ENCODE measurements at places on chromosomes 2 and 18.

DNA sequence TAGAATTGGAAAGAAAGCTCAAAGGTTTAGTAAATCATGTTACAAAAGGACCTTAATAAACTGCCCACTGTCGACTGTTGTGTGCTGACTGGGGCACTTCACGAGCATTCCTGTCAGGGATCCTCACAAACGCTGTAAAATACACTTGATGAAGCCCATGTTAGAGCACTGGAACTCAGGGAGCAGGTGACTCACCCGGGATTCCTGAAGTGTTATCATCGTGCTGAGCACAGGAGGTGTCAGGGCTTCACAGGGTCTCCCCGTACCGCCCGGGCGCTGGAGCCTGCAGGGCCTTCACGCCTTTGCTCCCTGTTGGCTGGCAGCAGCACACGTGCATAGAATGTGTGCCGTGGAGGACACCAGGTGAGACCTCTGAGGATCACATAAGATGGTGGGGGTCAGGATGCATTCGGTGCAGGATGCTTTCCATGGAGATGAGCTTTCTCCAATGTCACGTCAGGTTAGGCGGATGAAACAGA lies 187.3 kb downstream of the SNTG2 start:
- no peak for DNase-seq

DNA sequence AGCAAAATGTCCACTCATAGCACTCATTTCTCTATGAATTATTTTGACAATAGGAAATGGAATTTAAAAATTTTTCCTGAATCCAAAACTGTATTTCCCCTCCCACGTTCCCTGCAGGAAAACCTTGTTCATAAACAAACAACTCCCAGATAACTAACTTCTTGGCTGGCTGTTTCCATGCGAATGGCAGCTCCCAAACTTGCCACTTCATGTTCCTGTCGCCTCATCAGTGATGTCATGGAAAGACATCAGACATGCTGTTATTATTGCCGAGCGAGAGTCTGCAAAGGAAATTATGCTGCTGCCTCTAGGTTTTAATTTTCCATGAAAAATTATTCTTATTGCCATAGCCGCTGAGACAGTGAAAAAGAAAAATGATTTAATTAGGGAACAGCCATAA lies 117.0 kb upstream of the RIOK3 start:
- DNase-seq = no peak

GRCh38 chr2:97858442-97858841 lies 137.3 kb downstream of the TMEM131 start:
- no peak for DNase-seq

DNA sequence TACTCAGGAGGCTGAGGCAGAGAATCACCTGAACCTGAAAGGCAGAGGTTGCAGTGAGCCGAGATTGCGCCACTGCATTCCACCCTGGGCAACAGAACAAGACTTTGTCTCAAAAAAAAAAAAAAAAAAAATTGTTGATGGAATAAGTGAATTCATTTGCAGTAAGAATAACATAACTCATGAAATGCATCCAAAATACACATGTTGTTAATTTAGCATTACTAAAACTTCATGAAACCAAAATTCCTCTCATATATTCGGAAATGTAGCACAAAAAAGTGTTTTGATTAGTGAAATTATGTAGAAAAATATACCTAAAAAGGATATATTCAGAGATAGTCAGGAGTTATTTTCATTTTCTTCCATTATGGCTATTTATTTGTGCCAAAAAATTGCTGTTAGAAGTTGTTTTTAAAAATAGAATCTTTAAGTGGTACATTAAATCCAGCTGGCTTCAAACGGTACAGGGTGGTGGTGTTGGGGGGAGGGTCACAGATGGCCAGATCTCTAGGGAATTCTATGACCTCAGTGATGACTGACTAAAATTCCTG lies 78.2 kb upstream of the UGP2 start:
- DNase-seq = no peak

DNA sequence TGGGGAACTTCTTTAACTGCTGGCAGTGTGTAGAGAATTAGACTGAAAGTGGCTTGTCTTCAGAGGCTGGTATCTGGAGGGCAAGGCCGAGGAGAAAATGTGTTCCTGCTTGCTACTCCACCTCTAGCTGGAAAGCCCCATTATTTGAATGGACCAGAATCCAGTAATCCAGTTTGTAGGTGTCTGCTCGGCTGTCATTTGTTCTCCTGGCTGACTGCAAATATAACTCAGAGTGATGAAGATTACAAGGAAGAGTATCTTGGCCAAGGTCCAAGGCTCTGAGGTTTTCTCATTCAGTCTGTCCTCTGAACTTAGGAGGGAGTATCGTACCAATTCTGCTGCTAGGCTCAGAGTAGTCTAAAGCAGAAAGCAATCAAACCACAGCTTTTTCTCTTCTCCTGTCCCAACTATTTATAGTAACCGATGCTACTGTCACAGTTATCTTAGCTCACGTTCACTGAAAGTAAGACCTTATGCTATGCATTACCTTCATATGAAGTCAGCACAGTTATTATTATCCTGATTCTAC lies 228.6 kb downstream of the SETBP1 start:
- no peak for DNase-seq

DNA sequence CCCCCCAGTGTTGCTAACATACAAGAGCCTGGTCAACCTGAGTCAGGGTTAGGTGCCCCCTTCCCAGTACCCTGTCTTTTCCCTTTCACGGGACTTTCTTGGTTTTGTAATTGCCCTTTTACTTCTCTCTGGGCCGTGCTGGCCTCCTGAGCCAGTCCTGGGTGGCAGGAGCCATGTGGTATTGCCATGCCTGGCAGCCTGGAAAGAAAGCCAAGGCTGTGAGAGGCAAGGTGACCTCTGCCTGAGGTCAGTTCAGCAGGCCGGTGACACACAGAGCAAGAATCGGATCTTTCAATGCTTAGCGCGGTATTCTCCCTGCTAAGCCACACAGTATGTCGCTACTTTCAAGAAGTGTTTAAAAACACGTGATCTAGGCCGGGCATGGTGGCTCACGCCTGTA lies 52.3 kb downstream of the C18orf63 start:
- no peak for DNase-seq

GRCh38 chr2:222651718-222652418 lies 4.0 kb downstream of the FARSB start:
- DNase-seq = no peak

DNA sequence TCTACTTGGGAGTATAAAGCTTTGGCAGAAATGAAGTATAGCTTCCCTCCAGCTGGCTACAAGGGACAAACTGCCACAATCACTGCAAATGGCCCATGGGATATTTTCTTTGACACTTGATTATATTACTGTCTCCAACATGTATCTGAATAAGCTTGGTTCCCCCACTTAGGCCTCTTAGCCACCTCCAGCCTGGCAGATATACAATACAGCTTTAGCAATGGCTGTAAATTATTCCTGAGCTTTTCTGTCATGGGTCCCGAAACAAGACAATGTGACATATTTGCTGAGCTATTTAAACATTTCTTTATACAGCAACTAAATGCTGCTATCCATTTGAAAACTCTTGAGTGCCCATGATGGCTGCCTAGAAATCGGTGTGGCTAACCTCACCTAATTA lies 406.2 kb downstream of the SUCLG1 start:
- no peak for DNase-seq

GRCh38 chr2:70793450-70793849 lies 3.0 kb upstream of the FIGLA start:
- no peak for DNase-seq

GRCh38 chr2:174023591-174024523 lies 58.7 kb upstream of the SP3 start:
- DNase-seq = peak; percentile 70

GRCh38 chr18:57533868-57534510 lies 52.5 kb downstream of the FECH start:
- DNase-seq = no peak

DNA sequence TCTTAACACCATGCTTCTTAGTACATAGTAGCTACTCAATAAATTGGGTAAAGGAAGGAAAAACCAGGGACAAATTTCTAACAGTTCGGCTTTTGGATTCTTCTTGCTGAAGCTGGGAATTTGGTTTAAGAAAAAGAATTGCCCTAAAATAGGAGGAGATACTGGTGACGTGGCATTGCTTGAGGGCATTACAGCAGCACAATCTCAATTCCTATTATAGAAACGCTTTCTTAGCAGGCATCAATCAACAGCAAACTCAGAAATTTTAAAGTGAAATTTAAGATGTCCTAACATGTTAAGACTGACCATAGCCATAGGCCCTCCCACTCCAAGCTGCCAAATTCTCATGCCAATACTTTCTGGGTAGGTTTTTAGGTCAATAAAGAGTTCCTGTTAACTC lies 169.5 kb downstream of the SRBD1 start:
- no peak for DNase-seq

DNA sequence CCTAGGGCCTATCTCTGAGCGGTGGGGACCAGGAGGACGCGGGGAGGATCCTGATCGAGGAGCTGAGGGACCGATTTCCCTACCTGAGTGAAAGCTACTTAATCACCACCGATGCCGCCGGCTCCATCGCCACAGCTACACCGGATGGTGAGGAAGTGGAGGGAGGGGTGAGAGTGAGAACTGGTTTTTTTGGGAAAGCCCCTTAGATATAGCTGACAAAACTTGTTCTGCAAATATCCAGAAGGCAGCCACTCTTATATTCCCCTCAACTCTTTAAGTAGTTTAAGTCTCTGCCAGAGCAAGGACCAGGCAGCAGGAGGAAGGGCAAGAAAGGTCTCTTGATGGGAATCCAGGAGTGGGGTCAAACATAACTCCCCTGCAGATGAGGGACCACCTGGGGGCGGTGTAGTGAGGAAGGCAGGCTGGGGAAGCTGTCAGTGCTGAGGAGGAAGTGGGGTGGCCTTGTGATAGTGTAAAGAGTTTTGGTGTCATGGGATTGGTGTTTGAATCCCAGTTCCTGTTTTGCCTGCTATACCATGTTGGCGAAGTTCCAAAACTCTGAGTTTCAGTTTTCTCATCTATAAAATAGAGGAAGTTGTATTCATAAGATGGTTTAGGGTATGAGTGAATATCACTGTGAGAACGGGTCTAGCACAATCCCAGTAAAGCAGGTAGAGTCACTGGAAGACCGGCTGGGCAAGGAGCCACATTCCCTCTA lies 3.4 kb downstream of the NAGK start:
- DNase-seq = no peak

- DNase-seq = no peak
Observed at GRCh38 chr2:166031054-166031453, 77.5 kb upstream of the TTC21B start.

DNA sequence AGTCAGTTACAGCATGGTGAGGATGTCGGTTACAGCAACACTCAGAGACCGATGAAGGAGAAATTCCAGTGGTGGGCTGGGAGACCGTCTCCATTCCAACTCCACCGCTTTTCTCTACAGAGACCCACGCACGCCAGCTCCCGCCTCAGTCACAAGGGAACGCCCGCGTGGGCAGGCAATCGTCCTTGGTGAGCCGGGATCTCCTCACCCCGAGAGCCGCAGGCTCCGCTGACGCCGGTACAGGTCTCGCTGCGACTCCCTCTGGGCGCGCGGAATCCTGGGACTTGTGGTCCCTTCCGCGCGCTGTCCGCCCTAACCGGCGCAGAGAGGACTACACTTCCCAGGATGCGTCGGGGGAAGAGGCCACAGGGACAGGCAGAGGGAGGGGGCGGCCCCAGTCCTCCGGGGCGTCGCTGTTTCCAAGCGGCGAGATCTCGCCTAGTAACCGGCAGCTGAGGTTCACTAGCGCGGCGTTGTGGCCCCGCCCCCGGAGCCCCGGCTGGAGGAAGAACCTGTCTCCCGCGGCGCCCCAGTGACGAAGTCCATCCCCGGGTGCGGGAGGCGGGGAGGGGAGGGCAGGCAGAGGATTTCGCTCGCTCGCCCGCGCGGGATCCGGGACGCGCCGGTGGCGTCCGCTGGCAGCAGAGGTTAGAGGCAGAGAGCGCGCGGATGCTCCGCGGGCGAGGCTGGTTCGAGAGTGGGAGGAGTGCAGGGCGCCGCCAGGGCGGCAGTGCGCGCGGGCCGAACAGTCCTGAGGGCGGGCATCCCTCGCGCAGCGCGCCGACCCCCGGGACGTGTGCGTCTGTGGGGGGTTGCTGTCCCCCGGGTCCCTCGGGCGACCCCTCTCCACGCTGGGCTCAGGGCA lies at the start of gene EML6:
EML6 (plus strand) TSS at position 532 of the 865 bp plus-strand sequence. CDS start 1,400 bp downstream, outside the sequence.
- DNase-seq = peak; percentile 96

DNA sequence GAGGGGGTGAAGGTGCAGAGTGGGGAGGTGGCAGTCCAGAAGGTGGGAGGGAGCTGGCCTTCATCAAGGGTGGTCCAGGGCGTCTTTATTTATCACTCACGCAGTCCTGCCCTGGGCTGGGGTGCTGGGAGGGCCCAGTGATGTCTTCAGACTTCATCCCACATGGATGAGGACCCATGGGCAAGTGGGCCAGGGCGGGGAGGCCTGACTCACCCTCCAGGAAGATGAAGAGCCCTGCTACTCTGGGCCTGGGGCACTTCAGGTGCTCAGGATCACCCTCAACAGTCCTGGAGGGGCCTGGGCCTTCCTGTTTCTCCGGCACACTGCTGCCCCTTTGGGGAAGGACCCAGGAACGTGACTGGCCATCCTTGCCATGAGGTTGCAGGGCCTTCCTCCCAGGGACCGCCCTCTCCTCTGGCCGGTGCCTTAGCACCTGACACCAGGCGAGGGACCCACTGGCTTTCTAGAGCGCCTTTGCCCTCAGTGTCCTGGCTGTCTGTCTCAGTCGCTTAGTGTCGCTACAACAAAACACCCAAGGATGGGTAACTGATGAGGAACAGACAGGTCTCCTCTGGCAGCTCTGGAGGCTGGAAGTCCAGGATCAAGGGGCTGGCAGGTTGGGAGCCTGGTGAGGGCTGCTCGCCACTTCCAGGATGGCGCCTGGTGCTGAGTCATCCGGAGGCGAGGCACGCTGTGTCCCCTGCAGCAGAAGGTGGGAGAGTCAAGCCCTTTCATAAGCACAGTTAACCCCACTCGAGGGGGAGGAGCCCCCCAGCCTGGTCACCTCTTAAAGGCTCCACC lies 57.8 kb upstream of the HS6ST1 start:
- DNase-seq = no peak

DNA sequence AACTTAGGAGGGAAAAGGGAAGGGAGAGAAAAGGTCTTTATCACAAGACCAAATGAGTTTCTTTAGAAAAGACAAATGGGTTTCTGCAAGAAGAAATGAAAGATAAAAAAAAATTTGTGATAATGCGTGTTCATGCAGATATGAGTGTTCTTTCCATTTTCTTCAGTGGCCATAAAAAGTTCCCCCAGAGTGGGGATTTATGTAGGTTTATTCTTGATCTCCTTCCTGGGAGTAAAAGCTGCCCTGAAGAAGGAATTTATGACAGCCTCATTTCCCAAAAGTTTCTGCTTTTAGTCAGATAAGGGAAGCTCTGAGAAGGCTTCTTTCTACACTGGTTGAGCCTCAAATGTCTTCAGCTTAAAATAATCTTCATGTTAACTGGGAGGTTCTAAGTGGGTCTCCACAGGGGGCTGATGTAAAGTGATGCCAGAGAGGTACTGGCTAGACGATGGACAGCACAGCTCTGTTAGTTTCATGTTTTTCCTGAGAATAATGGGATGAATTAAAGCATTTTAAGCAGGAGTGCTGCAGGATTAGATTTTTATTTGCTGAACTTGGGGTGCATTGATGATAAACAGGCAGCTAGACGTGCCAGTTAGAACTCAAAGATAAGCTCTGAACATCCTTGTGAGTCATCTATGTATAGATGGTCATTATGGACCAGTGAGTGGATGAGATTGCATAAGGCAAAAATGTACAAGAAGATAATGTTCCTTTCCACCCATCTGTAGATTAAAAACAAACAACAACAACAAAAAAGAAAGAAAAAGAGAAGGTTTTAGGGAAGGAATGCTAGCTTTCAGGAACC lies 99.4 kb upstream of the MSH2 start:
- no peak for DNase-seq
